ENCODE measurements at places on chromosomes 3 and 15.

- peak; percentile 35 for DNase-seq
Measured at GRCh38 chr15:51243774-51244173, 94.6 kb downstream of the CYP19A1 start.

DNA sequence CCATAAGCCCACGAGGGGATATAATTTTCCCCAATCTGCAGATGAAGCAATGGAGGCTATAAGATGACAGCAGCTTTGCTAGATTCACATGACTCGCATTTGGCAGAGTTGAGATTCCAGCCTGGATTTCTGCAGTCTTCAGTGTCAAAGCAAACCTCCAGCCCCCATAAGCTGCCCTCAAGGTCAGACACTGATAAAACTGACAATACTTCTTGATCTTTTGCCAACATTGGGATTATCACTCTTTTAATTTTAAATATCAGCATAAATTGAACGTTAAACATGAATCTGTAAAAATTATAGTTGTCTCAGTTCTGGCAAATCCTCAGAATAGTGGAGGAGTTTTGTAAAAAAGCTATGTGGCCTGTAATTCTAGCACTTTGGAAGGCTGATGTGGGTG, 234.1 kb upstream of the TRIM42 start:
- DNase-seq = no peak

- no peak for DNase-seq
Measured at GRCh38 chr3:125194061-125194848, 18.3 kb downstream of the SLC12A8 start.

DNA sequence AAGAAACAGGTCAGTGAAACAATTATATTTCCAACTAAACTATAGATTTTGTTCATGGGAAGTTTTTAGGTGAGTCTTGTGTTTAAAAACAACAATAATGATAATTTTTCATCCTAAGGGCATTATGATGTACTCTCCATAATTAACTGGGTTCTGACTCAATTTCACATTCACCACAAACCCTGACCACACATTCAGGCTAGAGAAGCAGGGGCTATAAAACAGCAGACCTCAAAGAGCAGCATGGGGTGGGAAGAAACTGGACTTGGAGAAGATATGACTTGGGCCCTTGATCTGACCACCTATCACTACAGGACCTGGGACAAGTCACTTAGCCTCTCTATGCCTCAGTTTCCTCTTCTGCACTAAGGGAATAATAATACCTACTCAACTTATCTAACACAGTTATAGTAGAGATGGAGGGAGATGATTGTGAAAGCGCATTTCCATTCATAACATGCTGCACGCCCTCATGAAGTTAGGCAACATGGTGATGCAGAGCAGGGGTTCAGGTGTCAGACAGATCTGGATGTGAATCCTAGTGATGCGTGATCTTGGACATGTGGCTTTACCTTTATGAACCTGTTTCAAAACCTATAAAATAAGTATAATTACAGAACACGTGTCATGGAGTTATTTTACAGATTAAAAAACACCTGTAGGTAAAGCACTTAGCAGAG, 63.0 kb upstream of the ACP3 start:
- no peak for DNase-seq

GRCh38 chr15:68687136-68687735, 108.4 kb downstream of the CORO2B start:
- no peak for DNase-seq

GRCh38 chr3:51340013-51340829, 44.9 kb upstream of the MANF start:
- DNase-seq = peak; percentile 11

GRCh38 chr3:81888914-81889557, 127.6 kb upstream of the GBE1 start:
- no peak for DNase-seq

GRCh38 chr3:52483081-52483480, 12.1 kb upstream of the STAB1 start:
- no peak for DNase-seq

GRCh38 chr3:141020143-141020830, 30.9 kb upstream of the SPSB4 start:
- peak; percentile 76 for DNase-seq

DNA sequence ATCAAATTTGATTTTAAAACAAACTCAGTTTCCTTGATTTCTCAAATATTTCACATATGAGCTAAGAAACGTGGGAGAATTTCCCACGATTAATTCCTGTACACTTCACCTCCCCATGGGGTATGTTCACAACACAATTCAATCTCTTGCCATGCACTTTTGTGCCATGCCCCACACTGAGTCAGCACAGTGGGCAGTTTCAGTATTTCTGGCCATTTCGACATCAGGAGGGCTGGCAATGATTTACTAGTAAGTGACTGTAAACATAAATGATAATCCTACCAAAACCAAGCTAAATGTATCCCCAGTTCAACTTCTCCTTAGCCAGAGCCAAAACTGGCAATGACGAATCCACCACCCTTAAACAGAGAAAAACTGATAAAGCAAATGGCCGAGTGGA, 293.6 kb downstream of the FGF12 start:
- no peak for DNase-seq

GRCh38 chr15:81052046-81052445, 51.3 kb downstream of the TLNRD1 start:
- peak; percentile 64 for DNase-seq

- DNase-seq = no peak
Measured at GRCh38 chr15:71168166-71168834, 53.0 kb downstream of the THSD4 start.

DNA sequence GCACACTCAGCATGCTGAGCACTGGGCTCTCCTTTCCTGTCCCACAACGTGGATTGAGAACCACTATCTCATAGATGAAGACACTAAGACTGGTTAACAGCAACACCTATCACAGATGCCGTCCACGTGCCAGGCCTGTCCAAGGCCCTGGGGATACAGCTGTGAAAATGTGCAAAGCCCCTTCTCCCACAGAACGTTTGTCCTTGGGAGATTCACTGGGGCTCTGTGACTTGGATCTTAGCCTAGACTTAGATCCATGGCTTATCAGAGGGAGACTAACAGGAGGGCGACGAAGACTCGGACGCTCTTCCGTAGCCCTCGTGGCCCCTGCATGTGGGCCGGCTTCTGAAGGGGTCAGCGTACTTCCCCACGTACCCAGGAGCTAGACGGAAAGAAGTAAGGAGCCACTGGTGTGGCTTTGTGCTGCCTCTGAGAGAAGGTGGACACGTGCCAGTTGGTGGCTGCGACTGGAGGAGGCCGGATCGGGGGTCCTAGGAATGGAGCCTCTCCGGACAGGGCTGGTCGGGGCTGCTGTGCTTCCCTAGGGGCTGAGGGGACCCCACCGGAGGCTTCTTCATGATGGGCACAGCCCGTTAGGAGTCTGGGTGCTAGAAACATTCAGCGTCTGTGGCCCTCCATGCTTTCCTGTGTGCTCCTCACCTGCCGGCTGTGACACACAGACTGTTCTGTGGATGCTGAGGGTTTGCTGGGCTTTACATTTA, 964 bp downstream of the NRROS start:
- no peak for DNase-seq
